ENCODE measurements at places on chromosomes 12 and 14.

DNA sequence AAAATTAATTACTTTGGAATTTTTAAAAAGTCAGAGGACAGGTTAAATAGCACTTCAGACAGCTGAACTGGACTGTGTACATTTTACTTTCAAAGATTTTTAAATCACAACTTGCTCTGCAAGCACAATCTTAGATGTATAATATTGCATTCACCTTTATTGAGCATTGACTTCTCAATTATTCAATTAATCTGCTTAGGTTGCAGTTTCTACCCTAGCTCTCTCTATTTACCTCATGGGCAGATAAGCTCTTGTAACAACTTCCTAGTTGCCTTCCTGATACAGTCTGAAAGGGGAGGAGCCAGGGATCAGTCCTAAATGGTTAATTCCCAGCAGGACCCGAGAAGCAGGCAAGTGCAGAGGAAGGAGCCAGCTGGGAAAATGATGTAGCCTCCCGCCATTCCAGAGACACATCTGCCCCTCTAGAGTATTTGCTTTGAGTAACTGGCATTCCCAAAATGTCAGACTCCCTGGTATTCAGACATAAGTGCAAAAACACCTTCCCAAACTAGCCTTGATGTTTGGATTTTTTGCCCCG, 302.8 kb downstream of the GALC start:
- peak; percentile 36 for DNase-seq

GRCh38 chr14:100246809-100247428, 8.0 kb downstream of the YY1 start:
- peak; percentile 67 for DNase-seq

- DNase-seq, result no peak
Measured at GRCh38 chr12:113802966-113803758, 163.0 kb downstream of the RBM19 start.

GRCh38 chr12:47549258-47549657, 156.6 kb downstream of the RPAP3 start:
- DNase-seq, result no peak

GRCh38 chr12:67026487-67027246, 242.5 kb upstream of the CAND1 start:
- no peak for DNase-seq

- no peak for DNase-seq
Measured at GRCh38 chr14:26128931-26129671, 468.7 kb downstream of the NOVA1 start.

- no peak for DNase-seq
Measured at GRCh38 chr14:37972941-37973887, 234.5 kb upstream of the SSTR1 start.

DNA sequence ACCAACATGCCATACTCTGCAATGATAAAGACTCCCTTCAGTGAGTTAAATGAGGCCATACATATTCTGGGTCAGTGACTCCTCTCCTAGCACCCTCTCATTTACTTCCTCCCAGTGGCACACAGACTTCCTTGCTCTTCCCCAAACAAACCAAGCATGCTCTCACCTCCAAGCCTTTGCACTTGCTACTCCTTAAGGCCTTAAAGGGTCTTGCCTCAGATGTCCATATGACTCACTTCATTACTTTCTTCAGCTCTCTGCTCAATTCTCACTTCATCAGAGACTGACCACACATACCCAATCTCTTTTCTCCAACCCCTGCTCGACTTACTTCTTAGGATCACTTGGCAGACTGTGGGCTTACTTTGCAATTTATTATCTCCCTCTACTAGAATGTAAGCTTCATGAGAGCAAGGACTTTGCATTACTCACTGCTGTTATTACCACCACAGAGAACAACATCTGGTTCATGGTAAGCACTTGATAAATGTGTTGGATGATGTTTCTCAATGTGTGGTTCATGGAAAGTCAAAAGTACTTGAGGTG, 22.8 kb downstream of the DDX24 start:
- no peak for DNase-seq

All from D341Med (cell line).